ENCODE measurements at places on chromosomes 13 and 19.
A peak's percentile ranks its signal among the peaks of the same experiment; 100 is the strongest.

- DNase-seq, result no peak
Observed at GRCh38 chr19:14159059-14159458, 22.7 kb upstream of the ASF1B start.

DNA sequence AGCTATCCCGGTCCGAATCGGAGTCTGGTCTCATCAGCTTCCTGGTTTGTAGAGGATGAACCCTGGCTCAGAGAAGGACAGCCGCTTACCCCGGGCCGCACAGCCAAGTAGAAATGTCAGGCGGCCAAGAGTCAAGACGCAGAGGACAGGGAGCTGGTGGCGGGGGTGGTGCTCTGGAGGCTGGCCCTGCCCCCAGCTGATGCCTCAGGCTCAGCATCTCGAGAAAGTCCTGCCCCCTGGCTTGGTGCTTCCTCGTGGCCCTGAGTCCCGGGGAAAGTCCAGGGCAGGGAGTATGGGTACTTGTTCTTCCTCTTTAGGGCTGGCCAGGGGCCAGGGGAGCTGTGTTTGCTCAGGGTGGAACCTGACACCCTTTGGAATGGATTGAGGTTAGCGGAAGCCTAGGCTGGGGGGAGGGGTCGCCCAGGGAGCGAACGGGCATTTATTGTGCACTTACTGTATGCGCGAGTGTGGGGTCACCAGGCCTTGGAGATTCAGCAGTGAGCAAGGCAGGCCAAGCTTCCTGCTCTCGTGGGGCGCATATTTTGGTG, 2.2 kb downstream of the TJP3 start:
- DNase-seq, result no peak

GRCh38 chr19:18475004-18475453, 37.1 kb upstream of the ISYNA1 start:
- DNase-seq, result no peak

GRCh38 chr13:80599765-80600164, 258.8 kb upstream of the SPRY2 start:
- DNase-seq, result no peak

DNA sequence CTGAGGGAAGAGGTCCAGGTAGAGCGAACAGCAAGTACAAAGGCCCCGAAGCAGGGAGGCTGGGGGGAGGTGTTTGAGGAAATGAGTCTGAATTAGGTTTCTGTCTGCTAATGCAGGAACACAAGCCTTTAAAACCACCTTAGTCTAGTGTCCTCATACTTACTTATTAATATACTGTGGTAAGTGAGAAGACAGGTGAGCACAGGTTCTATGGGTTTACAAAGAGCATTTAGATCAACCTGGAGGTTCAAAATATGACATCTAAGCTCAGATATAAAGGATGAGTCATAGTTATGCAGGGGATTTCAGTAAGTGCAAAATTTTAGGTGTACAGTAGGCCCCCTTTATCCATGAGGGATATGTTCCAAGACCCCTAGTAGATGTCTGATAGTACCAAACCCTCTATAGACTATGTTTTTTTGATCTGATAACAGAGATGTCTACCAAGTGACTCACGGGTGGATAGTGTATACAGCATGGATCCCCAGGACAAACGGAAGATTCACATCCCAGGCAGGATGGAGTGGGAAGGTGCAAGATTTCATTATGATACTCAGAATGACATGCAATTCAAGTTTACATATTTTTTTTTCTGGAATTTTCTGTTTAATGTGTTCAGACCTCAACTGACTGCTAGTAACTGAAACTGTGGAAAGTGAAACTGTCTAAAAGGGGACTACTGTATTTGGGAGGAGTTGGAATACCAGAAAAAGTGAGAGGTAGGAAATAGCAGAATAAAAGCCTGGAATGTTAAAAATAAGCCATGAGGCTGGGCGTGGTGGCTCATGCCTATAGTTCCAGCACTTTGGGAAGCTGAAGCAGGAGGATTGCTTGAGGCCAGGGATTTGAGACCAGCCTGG, 18.2 kb upstream of the MED4 start:
- DNase-seq, result no peak

DNA sequence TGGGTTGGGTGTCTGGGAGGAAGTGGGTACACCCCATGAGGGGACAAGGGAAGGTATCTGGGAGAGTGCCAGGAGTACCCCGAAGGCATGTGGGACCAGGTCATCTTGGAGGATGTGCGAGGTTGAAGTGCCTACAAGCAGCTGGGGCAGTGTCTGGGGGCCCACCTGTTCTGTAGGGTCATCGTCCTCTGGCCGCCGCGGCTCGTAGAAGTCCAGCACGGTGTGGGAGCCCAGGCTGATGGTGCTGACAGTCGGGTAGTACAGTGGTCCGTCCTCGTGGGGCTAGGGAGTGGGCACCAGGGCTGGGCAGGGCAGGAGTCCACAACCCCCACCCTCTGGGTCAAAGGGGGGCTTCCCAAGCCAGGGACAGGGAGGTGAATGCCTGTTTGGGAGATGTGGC, 1.8 kb upstream of the SYNE4 start:
- no peak for DNase-seq

GRCh38 chr19:41895745-41896580, 13.0 kb downstream of the ARHGEF1 start:
- DNase-seq, result no peak

- DNase-seq, result no peak
Observed at GRCh38 chr13:60574735-60575134, 177.7 kb downstream of the TDRD3 start.

- DNase-seq, result no peak
Observed at GRCh38 chr13:51065372-51066090, 45.5 kb downstream of the C13orf42 start.

DNA sequence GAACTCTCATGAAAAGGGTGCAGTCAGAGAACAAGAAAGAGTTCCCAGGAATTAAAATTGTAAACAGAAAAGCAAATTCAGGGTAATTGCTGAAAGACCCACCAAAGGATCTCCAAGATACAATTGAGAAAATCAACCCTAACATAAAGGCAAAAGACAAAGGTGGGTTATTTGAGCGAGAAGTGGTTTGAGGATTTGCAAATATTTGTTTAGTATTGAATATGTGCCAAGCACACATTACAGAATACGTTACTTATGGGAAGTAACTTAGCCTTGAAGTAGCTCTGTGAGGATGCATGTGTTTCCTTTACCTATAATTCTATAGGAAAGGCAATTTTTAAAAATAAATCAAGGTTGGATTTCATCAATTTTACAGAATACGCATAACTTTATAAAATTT, 10.0 kb upstream of the CEACAM21 start:
- DNase-seq, result no peak

GRCh38 chr19:35207391-35207871, 21.1 kb downstream of the FAM187B start:
- no peak for DNase-seq

GRCh38 chr19:47093254-47093653, 20.3 kb downstream of the ZC3H4 start:
- DNase-seq, result no peak

DNA sequence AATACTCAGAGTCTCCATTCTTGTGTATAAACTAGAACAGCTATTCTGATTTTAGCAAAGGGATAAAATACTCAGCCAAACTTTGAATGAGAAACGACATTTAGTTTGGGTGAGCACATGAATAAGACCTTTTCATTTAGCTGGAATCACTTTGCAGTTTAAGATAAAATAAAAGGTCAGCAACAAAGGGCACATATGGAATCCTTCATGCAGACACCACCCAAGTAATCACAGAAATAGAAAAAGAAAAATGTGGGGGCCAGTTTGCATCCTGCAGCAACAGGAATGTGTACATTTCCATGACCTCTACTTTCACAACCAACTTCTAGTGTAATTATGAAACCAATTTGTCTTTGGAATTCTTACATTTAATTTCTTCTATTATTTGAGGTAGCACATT, 1637.4 kb downstream of the PCDH9 start:
- no peak for DNase-seq

GRCh38 chr13:46057256-46058015, 4.9 kb upstream of the ZC3H13 start:
- DNase-seq, result no peak

DNA sequence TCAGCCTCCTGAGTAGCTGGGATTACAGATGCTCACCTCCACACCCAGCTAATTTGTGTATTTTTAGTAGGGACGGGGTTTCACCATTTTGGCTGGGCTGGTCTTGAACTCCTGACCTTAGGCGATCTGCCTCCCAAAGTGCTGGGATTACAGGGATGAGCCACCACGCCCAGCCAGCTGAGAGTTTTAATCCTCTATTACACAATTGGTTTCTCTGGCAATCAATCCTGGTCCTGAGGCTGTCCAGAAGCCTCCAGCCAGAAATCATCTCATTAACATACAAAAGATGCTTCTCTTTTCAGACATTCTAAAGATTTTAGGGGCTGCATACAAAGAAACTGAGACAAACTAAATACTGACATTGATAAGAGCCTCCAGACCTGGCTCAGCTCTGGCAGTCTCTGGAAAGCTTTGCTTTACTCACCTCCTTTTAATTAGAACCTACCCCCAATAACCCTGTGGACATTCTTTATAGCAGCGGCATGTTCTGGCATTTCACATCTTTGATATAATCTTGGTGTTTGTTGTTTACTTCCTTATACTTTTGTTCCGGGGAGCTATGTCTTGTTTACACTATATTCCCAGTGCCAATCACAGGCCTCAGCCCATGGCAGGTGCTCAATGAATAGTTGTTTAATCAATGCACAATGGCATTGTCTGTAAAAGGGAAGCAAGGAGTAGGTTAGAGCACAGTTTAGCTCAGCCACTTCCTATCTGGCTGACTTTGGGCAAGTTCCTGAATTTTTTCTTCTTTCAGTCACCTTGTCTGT, 4.1 kb upstream of the ZNF724 start:
- DNase-seq, result no peak

GRCh38 chr13:23554000-23554399, 16.2 kb upstream of the TNFRSF19 start:
- DNase-seq, result no peak

DNA sequence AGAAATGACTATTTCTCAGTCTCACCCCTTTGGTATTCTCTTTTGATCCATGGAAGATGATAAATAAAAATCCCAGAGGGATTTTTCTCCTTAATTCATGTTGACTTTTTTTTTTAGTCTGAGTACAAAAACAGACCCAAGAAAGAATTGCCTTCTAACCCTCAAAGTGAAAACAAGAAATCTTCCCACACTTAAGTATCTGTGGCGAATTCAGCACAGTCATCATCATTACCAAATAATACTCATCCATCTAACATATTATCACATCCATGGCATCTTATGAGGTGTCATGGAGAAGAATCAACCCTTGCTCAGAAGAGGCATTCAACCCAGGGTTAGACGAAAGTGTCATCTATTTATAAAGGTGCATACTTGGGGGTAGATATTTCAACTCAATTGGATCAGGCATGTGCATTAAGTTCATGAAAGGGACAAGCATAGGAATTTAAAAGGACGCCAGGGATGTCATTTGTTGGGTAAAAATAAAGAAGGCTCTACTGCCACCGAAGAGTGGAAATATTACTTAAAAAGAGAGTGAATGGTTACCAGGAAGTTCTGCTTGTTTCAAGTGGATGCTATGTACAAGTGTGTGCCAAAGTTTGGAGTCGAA, 101.9 kb downstream of the FLT1 start:
- no peak for DNase-seq

DNA sequence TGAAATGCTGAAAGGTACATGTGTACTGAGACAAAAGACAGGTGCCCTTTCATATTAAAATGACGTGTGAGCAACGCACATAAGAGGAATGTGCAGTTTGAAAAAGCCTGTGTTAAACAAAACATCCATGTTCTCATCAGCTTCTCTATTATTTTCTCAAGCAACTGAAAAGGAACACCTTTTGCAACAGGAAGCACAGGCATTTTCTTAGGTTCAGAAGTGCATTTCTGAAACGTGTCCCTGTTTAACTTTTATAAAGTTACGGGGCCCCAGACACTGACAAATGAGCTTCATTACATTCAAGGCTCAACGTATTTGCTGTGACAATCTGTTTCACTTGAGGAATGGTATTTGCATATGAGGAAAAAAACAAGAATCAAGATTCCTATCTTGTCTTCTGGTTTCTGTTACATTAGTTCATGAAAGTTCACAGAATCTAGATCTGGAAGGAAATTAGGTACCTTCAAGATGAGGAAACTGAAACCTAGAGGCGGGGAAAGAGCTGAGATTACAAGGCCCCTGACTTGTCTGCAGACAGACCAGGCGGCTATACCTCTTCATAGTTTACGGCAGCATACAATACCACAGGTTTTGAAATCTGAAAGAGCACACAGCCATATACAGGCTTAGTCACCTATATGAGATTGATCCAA, 431.7 kb downstream of the KLF12 start:
- peak; percentile 20 for DNase-seq

DNA sequence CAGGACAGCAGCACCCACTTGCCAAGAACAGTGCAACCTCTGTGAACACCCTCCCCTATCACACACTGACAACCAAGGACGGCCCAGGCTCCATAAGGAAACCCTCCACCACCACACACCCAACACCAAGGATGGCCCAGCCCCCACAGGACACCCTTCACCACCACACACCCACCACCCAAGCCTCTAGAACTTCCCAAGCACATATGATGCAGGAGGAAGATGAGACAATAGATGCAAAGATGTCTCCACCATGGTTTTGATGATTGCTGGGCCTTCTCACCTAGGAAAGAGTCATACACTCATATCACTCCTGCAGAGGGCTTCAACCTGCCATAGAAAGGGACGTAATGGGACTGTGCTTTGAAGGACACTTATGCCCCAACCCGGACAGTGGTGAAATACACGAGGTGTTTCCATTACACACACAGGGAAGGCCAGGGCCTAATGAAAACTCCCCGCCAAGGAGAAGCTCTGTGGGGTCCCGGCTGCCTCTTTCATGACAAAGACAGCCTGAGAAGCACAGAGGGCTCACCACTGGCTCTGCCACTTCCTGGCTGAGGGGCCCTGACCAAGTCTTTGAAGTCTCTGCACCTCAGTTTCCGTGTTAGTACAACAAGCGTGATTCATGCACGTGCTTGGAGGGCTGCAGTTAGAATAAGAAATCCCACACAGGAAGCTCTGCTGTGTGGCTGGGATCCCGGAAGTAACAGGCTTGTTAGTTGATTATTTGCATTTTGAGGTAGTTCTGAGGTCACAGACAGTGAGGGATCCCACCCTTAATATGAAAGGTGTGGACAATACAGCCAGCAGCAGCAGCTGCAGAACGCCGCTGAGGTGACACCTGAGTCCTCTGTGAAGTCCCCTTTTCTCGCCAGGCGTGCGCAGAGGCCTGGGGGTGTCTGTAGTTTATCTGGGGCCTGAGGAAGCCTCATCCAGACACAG, 61.9 kb upstream of the ATP12A start:
- peak; percentile 33 for DNase-seq

DNA sequence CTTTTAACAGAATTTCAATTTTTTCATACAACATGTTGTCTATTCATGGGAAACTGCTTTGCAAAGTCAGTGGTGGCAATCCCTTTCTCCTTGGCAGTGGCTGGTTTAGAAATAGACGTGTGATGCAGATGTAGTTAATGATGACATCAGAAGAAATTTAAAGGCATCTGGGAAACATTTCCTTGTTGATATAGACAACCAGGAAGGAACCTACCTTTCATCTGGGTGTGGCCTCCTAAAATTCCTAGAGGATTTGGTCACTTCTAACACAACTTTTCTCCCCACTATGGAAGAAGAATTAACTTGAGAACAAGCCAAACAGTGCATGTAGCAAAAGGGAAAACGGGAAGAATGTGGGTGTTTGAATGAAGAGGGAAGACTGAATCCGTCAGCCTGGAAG, 102.8 kb downstream of the EFNB2 start:
- DNase-seq, result no peak
